ENCODE measurements at places on chromosomes 6 and 20. TPM values are rescaled to one million over a fixed set of nuclear protein-coding genes. Genes with fewer than 3 reads are reported as not detected.

The PBX2 gene
- total RNA-seq = 53.3 TPM

DNA sequence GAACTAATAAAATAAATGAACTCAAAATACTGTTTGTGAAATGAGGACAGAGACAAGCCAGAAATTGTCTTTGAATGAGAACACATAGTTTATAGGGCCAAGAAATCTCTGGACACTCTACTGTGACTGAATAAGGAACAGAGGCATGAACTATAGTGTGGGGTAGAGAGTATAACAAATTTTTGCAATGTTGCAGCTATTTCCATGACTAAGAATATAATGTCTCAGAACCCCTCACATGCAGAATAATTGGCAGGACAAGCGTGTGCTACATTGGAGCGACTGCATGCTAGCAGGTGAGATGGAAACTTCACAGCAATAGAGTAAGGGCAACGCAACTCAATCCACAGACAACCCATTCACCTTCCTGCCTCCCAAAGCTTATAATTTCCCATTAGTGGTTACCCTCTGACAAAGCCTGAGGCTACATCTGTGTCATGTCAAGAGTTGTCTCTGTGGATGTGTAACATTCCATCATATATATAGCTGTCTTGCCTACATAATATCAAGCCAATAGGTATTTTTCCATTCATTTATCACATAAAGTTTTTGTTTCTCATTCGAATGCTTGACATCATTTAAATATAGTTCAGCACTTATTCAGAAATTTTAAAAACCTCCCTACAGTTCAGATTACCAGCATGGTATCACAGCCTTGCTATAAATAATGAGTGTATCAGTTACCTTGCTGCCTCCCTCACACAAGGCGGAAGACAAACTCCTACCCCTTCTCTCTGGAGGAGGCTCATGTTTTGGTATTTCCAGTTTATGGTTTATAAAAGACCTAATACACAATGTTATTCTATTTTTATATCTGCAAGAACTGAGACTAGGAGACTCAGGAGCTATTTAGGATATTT is 47.9 kb upstream of the ECHDC1 start:
- no peak for DNase-seq

DNA sequence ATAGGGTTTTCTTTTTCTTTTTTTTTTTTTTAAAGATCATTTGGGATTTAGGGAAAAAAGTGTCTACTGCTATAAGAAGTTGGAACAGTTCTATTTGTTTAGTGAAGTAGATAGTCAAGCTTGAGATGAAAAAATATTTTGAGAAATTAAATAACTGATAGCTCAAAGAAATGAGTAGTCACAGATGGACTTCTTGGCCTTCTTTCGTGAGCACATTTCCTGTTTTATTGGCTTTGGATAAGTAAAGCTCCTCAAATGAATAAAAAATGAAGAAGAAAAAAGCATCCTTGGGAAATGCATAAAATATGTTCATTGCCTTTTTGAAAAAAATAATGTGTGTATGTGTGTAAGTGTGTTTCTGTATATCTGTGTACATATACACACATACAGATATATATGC is 515.9 kb downstream of the GRIK2 start:
- DNase-seq = no peak

DNA sequence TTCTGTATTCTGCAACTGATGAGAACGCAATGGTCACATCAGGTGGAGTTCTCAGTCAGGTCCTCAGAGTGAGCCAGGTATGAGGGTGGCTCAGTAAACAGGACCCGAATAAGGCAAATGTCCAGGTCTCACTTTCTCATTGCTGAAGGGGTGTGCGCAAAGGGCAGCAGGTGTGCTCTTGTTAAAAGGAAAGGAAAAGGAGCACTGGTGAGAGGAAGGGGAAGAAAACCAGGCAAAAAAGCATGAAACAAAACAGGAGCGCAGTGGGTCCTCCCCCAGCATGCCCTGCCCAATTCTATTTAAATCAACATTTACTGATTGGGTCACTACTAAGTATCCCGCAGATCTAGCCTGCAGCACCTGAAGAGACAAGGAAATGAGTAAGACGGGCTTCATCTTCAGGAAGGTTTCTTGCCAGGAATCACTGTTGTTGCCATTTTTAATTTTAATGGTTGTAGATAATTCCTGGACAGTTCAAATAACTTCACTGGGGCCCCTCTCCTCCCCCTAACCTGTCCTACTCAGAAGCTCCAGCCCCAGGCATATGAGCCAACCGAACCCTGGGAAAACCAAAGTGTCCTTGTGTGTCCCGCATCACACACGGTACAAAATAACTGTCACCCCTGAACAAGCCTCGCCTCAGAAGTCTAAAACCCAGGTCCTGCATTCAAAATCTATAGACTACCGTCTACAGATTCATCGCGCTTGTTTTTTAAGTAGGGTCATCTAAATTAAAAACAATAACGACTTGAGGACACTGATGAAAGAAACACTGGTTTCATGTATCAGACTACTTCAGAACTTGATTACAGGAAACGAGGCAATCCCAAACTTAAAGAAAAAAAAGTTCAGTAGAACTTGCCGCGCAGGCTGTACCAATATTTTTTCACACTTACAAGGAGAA is 980 bp downstream of the MBOAT1 start:
- DNase-seq = peak; percentile 14

GRCh38 chr6:30741789-30742315 is 635 bp downstream of the FLOT1 start:
- no peak for DNase-seq

All from neural progenitor cell (in vitro differentiated cells).